ENCODE measurements at places on chromosomes 2 and 18. TPM values are rescaled to one million over a fixed set of nuclear protein-coding genes. Genes with fewer than 3 reads are reported as not detected.
A peak's percentile ranks its signal among the peaks of the same experiment; 100 is the strongest.

GRCh38 chr2:46024146-46024779, 272.9 kb upstream of the EPAS1 start:
- no peak for DNase-seq

DNA sequence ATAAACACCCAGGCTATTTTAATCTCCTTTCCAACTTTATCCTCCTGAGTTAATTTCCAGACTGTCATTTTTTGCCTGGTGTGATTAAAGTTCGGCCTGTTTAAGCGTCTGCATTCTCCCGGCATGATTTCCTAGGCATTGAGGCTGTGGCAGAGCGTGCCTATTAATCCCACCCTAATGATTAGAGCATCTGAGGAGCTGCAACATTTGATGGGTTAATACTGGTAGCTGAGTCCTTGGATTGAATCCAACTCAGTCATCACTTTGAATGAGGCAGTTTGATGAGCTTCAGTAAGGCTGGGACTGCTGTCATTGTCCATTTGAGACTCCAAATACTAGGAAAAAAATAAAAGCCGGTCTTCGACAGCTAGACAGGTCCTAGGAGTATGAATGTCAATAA, 882.5 kb downstream of the SLC4A3 start:
- DNase-seq: no peak

DNA sequence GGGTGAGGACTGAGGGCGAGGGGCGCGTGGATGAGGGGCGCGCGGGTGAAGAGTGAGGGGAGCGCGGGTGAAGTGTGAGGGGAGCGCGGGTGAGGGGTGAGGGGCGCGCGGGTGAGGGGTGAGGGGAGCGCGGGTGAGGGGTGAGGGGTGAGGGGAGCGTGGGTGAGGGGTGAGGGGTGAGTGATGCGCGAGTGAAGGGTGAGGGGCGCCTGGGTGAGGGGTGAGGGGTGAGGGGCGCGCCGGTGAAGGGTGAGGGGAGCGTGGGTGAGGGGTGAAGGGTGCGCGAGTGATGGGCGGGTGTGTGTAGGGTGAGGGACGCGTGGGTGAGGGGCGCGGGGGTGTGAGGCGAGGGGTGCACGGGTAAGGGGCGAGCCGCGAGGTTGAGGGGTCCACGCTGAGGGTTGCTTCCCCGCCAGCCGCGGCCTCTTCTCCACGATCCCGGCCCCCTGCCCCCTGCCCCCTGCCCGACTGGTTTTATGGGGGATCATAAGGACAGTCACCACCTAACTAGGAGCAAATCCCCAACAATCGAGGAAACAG, 1.1 kb upstream of the SLC66A2 start:
- no peak for DNase-seq

GRCh38 chr2:120670371-120670770, 65.3 kb upstream of the GLI2 start:
- DNase-seq: no peak

The PSD4 gene
- 9.5 TPM for total RNA-seq

DNA sequence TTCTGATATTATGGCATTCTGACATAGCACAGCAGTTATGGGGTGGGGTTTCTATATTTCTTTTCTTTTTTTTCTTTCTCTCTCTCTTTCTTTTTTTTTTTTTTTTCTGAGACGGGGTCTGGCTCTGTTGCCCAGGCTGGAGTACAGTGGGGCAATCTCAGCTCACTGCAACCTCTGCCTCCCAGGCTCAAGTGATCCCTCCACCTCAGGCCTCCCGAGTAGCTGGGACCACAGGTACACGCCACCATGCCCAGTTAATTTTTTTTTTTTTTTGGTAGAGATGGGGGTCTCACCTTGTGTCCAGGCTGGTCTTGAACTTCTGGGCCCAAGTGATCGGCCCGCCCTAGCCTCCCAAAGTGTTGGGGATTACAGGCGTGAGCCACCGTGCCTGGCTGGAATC, 7.5 kb upstream of the FAM98A start:
- DNase-seq: no peak

The RBKS gene
- 4.4 TPM for total RNA-seq

- no peak for DNase-seq
These were observed 211.9 kb downstream of the BABAM2 start for GRCh38 chr2:28102455-28102874.

- DNase-seq: no peak
These were observed 154.9 kb upstream of the NDUFV2 start for GRCh38 chr18:8947566-8947965.

GRCh38 chr2:106178716-106179115, 15.4 kb downstream of the UXS1 start:
- no peak for DNase-seq

The ANTXR1 gene
- total RNA-seq: 181 TPM

DNA sequence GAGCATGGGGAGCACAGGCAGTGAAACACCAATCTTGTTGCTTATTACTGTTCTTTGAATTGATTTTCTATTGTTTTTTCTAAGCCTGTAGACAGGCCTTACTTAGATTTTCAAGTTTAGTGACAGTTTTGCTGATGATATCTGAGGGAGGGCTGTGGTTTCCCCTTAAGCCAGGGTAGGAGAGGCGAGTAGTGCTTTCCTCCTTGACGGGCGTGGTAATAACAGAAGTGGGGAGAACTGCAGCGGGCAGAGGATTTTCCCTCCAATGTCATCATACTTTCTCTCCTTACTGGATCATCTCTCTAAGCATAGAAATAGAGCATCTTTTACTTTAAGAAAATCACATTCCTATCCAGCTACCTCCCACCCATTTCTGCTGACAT, 314.4 kb downstream of the ALK start:
- no peak for DNase-seq

DNA sequence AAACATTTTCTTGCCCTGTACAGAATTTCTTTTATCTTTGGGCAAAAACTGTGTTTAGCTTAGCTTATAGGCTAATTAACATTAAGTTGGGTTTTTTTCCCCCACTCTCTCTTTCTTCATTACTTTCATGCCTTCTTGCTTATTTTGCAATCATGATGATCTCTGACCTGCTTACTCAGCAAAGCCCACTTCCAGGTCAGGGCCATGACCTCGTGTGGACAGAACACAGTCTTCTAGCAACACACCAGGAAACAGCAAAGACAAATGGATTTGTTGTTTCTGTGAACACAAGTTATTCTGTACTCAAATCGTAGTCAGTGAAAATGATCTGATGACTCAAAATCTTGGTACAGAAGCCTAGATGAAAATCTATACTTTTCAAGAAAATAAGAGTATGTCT, 60.7 kb downstream of the SPATS2L start:
- no peak for DNase-seq

The SLC9A2 gene
- not detected for total RNA-seq

DNA sequence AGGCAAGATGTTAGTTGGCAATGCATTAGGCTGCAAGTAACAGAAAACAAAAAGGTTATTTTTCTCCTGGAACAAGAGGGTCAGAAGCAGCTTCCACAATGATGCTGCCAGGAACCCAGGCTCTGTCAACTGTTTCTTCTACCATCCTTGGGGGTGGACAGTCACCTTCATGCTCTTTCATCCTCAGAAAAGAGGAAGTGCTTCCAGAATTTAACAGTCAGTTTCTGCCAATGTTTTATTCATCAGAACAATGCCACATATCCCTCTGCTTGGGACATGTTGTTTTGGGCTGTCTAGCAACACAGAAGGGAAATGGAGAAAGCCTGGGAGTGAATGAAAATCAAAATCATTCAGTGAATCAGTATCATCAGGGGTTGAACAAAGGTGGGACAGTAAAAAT, 7.1 kb downstream of the TMEM182 start:
- no peak for DNase-seq

The SLC5A7 gene
- not detected for total RNA-seq

DNA sequence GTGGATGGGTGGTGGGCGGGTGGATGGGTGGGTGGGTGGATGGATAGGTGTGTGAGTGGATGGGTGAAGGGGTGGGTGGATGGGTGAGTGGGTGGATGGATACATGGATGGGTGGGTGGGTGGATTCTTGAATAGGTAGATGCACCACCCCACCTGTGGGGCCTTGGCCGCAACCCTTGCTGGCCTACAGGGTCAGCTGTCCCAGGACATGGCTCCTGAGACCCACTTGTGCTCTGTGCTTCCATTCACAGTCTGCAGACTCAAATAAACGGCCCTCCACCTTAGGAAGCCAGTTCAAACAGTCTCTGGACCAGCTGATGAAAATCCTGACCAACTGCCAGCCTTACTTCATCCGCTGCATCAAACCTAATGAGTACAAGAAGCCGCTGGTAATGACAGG, 54.4 kb downstream of the MYO7B start:
- DNase-seq: peak; percentile 23

The FOXI3 gene
- not detected for total RNA-seq

- DNase-seq: no peak
These were observed 24.9 kb upstream of the DNMT3A start for GRCh38 chr2:25366629-25367028.

GRCh38 chr2:119431155-119431975, at the start of gene TMEM37:
Gene TMEM37, plus strand, starts transcription at chr2:119431854. Its CDS starts 50 bp downstream, at chr2:119431904.
- DNase-seq: peak; percentile 82

- no peak for DNase-seq
These were observed 27.9 kb downstream of the CCDC88A start for GRCh38 chr2:55391615-55392242.

GRCh38 chr2:171729952-171730317, 42.7 kb downstream of the DYNC1I2 start:
- no peak for DNase-seq

DNA sequence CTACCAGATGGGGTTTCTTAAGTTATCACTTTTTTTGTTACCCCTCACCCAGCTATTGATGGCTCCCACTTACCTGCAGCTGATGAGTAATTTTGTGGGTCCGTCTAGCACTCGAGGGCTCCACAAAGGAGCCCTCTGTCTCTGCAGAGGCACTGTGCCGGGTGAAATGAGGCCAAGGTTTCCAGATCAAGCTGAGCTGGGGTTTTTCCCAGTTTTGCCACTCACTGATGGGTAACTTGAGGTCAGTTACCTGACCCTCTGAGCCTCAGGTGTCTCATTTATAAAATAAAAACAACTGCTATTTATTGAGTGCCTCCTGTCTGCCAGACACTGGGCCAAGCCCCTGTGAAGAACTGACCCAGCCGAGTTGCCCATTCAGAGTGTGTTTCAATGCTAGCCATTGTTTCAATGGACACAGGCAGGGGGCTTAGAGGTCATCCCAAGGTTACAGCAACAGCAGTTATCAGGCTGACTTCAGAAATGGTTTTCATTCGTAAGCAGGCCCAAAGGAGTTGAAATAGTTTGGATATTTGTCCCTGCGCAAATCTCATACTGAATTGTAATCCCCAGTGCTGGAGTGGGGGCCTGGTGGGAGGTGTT, 192.9 kb downstream of the NCK2 start:
- peak; percentile 39 for DNase-seq

The ONECUT2 gene
- total RNA-seq: 0.32 TPM

DNA sequence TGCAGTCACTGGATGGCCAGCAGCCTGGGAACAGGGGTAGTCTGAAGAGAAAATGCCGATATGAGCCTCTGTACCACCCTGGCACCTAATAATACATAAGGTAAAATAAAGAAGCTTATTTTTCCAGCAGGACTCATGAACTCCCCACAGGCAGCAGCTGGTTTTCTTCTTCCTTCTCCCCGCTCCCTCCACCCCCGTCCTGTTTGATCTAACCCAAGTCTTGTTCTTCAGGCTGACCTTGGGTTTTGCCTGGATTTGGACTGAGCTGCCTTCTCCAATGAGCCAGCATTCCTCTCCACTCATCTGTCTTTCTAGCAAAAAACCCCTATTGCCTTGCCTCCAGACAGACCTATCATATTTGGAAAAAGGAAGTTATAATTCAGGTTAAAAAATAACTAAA, 111.8 kb downstream of the CELF4 start:
- DNase-seq: no peak

- no peak for DNase-seq
These were observed 34.0 kb downstream of the QPCT start for GRCh38 chr2:37378411-37378810.

GRCh38 chr2:45288532-45289417, 279.5 kb upstream of the SIX2 start:
- no peak for DNase-seq

The ADRA2B gene
- total RNA-seq: 34.0 TPM

The NDUFAF7 gene
- total RNA-seq: 23.9 TPM

GRCh38 chr2:50006327-50006726, 852.0 kb upstream of the FSHR start:
- DNase-seq: no peak

- DNase-seq: no peak
These were observed 786.2 kb upstream of the FANCL start for GRCh38 chr2:59027320-59027719.

DNA sequence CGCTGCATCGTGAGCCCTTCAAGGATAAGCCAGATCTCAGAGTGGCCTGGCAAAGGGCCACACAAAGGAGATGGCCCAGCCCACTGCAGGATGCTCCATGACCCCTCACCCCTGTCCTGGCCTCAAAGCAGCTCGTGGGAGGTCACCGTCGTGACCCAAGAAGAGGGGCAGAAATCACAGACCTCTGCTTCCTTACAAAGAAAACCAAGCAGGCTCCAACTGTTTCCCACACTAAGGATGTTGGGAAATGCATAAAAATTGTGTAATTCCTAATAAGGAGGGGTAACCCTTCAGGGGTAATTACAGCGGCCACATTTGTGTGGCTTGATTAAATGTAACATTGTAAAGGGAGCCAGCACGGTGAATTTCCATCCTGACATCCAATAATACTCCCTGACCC, 102.3 kb downstream of the BOD1L2 start:
- no peak for DNase-seq

- no peak for DNase-seq
These were observed 20.2 kb downstream of the CLK1 start for GRCh38 chr2:200843993-200844948.

All from aorta (tissue), 5 donors.